ENCODE measurements at places on chromosomes 2 and 18.

- DNase-seq = no peak
Measured at GRCh38 chr2:181364492-181365170, 92.6 kb upstream of the ITGA4 start.

GRCh38 chr2:26740890-26741302 lies 23.2 kb upstream of the SLC35F6 start:
- peak; percentile 29 for DNase-seq

- no peak for DNase-seq
Measured at GRCh38 chr2:129606496-129607270, 372.8 kb upstream of the RAB6C start.

DNA sequence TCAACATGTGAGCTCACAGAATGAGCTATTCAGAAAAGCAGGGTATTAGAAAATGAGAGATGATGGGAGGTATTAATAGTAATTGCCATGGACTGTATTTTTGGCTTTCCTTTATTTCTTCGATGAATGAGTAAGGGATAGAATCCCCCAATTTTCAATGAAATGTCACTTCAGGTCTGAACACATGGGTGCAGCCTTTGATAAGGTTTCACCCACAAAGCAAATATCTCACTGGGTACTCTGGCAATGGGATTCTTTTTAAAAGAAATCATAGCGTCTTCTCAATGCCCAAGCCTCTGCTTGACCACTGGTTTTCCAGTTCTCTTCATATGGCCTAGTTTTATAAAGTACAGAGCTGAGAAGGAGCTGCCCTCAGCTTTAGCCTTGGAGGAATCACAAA lies 610.5 kb upstream of the FANCL start:
- no peak for DNase-seq

GRCh38 chr2:104004821-104005220 lies 849.1 kb upstream of the POU3F3 start:
- no peak for DNase-seq

GRCh38 chr2:158089322-158089721 lies 12.4 kb upstream of the UPP2 start:
- DNase-seq = no peak

DNA sequence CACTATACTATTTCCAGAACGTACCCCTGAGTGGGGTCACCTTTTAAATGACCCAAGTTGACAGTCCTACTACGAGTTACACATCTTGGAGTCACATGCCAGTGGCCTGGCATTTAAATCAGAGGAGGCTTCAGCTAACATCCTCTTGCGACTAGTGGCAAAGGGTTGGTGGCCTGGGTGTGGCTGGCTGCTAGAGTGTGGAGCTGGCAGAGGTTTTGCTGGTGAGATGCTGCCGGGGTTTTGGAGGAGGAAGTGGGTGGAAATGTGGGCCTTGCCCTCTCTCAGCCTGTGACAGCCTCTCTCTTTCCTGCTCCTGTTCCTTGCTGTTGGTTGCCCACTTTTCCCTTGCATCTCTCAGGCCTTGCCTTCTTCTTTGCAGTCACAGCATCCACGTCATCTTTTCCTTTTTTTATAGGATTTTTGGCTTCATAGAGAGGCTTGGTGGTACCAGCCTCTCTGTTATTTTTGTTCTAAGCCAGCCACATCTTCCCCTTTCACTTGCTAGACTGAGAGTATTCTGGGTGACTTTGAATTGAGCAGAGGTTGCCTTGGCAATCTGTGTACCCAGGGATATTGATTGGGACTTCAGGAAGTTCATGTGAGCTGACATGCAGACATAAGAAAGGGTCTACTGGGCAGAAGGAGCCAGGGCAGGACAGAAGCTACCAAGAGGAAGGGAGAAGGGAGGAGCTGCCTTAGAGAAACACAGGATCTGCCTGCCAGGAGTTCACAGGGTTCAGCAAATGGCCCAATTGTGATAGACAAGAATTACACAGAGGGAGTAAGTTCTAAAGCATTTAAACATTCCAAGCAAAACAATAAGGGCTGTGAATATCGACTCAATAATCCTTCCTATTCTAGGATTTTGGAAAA lies 55.4 kb downstream of the CDC42EP3 start:
- peak; percentile 82 for DNase-seq

- DNase-seq = no peak
Measured at GRCh38 chr2:213834331-213834730, 550.1 kb downstream of the SPAG16 start.

DNA sequence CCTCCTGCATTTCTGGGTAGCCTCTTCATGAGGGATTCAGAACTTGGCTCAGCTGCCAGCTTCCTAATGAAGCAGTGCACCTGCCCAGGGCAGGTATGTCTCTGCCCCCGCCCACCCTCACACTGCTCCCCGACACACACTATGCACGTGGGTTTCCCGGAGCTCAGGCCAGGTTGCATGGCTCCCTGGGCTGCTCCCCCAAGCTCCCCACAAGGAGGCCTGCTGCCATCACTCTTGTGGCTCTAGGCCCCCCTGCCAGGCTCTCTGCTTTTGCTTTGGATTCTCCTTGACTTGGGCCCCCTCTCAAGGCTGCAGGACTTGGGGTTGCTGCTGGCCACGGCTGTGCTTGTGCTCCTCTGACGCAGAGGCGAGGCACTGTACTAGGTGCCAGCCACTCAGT lies 43.6 kb downstream of the ADD2 start:
- no peak for DNase-seq

DNA sequence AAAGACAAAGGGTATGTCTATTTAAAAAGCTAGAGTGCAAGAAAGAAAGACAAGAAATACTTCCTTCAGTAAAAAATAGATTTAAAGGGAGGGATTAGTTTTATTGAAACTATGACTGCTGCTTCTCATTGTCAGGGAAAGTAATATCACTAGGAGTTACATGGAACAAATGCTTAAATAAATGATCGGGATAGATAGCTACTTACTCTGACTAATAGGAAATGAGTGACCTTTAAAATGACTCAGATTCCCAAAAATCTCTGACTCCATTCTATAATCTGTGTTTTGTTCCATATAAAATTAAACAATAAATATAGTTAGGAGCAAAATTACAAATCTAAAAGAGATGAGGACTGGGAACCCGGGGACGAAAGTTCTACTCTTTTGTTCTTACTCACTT lies 669.3 kb downstream of the NR4A2 start:
- no peak for DNase-seq

DNA sequence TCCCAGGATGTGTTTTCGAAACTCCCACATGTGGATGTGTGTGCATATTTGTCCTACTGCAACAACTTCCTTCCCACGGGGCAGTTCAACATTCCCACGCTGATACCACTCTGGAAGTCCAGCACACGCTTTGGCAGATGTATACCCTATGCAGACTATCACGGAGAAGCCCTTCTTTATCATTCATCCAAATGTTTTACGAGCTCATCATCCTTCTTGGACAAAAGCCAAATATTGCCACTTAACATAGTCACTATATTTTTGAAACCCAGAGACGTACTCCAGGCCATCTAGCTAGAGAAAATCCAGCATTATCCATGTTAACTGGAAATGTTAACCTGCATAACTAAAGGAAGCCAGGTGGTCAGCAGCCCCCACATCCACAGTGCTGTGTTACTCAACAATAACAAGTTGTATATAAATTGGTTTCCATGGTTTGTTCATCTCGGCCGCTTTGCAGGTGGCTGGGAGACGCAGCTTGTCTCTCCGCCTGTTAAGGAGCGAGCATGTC lies 131.5 kb downstream of the ZNF532 start:
- no peak for DNase-seq

- DNase-seq = no peak
Measured at GRCh38 chr2:70855667-70856066, 20.1 kb upstream of the CD207 start.

- DNase-seq = no peak
Measured at GRCh38 chr2:149767516-149767974, 180.0 kb upstream of the MMADHC start.

GRCh38 chr2:179936141-179936540 lies 71.0 kb downstream of the CWC22 start:
- no peak for DNase-seq

DNA sequence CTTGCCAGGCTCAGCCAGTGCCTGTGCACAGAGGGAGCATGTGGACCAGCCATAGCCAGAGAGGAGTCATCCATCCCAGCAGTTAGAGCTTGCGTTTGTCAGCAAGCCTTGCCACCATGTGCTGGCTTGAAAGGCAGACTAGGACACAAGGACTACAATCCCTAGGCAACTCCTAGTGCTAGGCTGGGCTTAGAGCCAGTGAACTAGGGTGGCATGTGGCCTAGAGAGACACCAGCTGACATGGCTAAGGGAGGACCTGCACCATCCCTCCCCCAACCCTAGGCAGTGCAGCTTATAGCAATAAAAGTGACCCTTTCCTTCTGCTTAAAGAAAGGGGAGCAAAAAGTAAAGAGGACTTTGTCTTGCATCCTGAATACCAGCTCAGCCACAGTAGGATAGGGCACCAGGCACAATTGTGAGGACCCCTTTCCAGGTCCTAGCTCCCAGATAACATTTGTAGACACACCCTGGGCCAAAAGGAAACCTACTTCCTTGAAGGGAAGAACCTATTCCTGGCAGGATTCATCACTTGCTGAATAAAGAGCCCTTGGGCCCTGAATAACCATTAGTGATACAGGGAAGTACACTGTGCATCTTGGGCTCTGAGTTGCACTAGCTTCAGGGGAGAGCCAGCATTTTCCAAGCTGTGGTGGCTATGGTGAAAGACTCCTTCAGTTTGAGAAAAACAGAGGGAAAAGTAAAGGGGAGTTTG lies 38.7 kb upstream of the UXS1 start:
- DNase-seq = no peak

- no peak for DNase-seq
Measured at GRCh38 chr2:107743274-107743673, 83.4 kb upstream of the RGPD4 start.

DNA sequence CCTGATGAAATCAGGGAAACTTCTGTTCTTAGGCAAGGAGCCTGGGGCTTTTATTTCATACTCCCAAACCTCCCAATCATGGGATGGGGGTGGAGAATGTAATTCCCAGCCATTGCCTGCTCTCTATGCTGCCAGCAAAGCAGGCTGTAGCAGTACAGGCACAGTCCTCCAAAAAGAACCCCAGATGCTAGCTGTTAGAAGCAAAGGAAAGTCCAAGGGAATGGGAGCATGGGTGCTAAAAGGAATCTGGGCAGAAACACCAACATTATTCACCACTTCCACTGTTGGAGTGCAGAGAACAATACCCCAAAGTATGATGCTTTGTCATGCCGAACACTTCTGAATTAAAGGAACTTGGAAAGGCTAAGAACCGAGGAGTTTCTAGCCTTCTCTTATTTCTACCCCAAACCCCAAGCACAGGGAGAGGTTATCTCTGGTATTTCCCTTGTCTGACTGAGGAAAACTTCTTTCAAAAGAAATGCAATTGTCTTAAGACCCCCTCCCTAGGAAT lies 24.7 kb downstream of the MDH1 start:
- no peak for DNase-seq

DNA sequence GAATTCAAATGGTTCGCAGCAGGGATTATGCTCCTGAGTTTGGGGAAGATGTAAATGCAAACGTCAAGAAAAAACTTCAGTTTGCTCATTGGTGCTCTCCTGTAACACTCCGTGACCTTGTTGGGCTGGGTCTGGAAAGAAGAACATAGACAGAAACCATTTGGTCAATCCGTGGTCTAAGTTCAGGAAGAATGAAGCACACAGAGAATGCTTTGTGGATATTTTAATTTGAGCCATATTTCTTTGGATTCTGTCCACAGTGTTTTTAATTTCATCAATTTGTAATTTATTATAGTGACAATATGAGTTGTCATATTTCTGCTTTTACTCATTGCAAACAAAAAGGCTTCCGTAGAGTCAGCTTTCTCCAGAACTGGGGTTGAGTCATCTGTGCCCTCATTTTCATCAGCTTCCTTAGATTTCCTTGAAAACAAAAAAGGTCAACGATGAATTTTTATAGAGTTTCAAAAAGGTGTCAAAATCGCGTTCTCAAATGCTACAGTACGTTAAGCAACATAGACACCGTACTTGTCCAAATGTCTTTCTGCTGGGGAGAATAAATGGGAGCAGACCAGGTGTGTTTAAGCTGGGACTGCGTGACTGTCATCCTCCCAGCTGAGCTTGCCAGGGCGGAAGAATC lies 606.4 kb downstream of the RNF144A start:
- no peak for DNase-seq

DNA sequence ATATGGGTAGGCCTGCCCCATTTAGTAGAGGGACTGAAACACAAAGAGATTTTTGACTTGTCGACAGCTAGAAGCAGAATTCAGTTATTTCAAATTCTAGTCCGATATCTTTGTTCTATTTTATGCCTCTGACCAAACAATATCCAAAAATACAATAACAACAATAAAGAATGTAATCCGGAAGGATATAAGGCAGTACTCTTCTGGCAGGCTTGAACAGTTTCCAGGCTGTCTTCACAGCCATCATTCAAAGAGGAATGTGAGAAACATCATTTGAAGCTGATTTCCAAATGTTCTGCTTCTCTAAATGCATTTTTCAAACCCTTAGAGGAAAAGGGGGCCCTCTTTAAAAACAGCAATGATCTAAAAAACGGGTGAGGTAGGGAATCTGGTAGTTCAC lies 36.7 kb upstream of the SPTBN1 start:
- DNase-seq = no peak

DNA sequence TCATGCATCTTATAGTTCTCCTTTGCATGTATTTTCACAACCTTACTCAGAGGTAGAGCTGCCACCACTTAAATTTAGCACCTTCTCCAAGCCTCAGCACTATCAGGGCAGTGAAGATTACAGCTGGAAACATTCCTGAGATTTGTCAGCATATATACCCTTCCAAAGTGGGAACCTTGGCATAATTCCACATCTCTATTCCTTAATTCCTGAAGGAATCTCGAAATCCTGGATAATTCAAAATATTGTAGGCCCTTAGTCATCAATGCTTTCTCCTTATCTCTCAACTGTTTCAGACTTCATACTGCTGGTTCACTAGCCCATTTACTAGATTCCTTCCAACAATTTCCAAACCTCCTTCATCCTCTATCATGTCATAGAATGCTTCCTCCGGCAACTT lies 87.4 kb downstream of the ITSN2 start:
- DNase-seq = no peak

DNA sequence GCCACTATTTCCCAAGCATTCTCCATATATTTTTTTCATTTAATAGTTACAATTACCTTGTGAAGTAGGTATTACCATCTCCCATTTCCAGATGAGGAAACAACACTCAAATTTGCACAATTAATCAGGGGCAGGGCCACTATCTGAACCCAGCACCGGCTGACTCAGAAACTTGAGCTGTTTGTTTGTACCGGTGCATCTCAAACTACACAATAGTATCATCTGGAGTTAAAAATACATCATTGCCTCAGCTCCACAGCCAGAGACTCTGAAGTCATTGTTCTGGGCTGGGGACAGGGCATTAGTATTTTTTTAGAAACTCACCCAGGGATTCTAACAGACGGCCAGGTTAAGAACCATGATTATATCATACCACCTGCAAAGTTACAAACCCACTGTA lies 55.9 kb downstream of the CDCA7 start:
- no peak for DNase-seq

- no peak for DNase-seq
Measured at GRCh38 chr2:70685771-70686171, 82.2 kb downstream of the ADD2 start.

DNA sequence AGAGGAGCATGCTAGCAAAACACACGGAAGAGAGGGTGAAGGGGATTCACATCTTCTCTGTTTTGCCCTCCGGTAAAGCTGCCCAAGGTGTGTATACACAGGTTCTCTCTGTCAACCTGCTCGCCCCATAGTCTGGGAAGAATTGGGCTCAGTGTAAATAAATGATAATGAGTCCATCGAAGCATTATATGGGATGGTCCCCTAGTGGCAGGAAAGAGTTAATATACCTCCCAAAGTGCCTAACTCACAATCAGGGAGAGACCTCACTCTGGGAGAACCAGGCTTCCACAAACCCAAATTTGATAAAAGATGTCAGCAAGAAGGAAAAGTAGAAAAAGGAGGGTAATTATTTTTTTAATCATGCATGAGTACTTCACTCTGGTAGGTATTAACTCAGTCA lies 262.2 kb upstream of the ZNF521 start:
- DNase-seq = no peak
